ENCODE measurements at places on chromosomes 6 and 20. TPM values are rescaled to one million over a fixed set of nuclear protein-coding genes. Genes with fewer than 3 reads are reported as not detected.

SYCP2L gene
- total RNA-seq: not detected

TDRD6 gene
- under 0.01 TPM for total RNA-seq

MYL9 gene
- total RNA-seq: 0.34 TPM

KCNB1 gene
- not detected for total RNA-seq

GTF2H4 gene
- 10.4 TPM for total RNA-seq

LHFPL5 gene
- total RNA-seq: not detected

CRISP3 gene
- total RNA-seq: not detected

GPR63 gene
- total RNA-seq: under 0.01 TPM

THEMIS gene
- not detected for total RNA-seq

SYNGAP1 gene
- total RNA-seq: 2.9 TPM

SEMG2 gene
- total RNA-seq: not detected

FAM184A gene
- total RNA-seq: 0.22 TPM

All from dermis lymphatic vessel endothelial cell (primary cell).